ENCODE measurements at places on chromosomes 6 and 20.
A peak's percentile ranks its signal among the peaks of the same experiment; 100 is the strongest.

- no peak for DNase-seq
These were observed 97.0 kb upstream of the PREP start for GRCh38 chr6:105499931-105500330.

DNA sequence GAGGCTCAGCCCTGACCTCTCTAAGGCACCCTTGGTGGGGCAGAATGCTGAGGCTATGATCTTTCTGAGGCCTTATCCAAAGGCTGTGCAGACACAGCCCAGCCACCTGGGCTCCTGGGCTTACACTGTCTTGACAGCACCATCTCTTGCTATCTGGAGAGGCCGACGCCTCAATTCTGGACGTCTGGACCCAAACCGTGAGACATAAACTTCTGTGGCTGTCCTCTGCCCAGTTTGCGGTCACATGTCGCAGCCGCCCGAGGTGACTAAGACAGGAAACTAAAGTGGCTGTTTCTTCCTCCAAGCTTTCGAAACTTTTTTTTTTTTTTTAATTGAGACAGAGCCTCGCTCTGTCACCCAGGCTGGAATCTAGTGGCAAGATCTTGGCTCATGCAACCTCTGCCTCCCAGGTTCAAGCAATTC is 49.3 kb downstream of the PRR18 start:
- DNase-seq, result no peak

DNA sequence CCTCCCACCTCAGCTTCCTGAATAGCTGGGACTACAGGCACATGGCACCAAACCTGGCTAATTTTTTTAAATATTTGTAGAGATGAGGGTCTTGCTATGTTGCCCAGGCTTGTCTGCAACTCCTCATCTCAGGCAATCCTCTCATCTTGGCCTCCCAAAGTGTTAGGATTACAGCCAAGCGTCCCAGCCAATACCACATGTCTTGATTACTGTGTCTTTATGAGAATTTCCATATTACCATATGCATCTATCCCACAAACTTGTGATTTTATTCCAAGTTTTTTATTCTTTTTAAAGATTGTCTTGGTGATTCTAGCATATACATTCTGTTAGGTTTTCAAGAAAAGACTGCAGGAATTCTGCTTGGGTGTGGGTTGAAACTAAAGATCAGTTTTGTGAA is 82.7 kb downstream of the LPA start:
- no peak for DNase-seq

DNA sequence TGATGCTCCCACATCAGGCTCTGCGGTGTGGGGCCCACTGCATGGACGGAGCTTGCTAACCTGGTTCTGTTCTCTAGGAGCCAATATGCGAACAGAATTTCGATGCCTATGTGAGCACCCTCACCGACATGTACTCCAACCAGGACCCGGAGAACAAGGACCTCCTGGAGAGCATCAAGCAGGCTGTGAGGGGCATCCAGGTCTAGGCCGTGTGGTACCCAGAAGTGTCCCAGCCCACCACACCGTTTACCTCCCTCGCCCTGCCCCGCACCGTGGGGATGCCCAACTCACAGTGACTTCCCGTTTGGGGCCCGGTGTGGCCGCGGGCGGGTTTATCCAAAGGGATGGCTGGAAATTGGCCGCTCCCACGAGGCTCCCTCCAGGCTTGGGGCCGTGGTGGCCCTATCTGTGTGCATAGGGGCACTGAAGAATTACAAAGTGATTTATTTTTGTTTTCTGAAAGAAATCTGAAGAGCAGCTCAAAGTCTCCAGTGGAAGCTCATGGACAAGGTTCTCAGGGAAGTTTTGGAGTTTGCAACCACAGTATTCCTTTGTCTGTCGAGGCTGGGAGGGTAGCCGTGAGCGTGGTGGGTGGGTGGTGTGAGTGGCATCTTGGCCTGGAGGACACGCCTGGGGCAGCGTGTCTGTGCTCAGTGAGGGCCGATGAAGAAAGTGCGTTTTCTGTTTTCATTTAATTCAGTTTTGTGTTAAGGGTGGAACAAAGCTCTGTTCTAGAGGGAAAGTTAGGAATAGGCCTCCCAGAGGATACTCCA is 15.1 kb upstream of the PCMTD2 start:
- DNase-seq, result no peak

DNA sequence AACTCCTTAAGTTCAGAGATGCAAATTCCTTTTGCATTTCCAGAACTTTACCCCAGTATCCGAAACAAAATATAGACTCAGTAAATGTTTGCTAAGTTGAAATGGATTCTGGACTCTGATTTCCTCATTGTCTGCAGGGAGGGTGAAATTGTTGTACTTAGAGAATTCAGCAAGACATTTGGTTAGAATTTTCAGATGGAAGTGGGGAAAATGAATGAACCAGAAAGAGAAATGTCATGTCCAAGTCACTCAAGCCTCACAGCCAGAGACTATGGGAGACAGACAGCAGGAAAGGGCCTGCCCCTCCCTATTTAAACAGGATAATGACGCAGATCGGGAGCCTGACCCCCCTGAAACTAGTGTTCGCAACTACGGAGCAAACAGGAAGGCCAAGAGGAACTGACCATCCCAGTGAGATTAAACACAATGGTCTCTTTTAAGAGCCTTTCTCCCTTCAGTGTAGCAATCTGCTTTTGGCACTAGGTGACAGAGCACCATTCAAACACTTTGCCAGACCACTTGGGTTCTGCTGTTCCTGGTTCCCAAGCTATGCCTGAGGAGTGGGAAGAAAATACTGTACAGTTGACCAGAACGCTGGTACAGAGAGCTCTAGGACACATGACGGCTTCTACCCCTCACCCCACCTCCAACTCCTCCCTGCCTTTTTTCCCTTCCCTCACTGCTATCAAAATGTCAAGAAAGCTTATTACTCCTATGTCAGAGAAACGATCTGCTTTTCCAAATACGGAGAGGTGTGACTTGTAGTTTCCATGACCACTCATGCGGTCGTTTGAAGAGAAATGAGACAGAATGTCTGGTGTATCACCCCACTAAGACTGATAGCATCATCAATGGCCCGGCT is 13.7 kb downstream of the NEDD9 start:
- no peak for DNase-seq

- no peak for DNase-seq
These were observed 35.3 kb downstream of the TRIM38 start for GRCh38 chr6:25997921-25998320.

- peak; percentile 81 for DNase-seq
These were observed 24.7 kb downstream of the TTLL9 start for GRCh38 chr20:31894980-31895675.

- DNase-seq, result no peak
These were observed 674.9 kb downstream of the GRIK2 start for GRCh38 chr6:102068349-102068929.

DNA sequence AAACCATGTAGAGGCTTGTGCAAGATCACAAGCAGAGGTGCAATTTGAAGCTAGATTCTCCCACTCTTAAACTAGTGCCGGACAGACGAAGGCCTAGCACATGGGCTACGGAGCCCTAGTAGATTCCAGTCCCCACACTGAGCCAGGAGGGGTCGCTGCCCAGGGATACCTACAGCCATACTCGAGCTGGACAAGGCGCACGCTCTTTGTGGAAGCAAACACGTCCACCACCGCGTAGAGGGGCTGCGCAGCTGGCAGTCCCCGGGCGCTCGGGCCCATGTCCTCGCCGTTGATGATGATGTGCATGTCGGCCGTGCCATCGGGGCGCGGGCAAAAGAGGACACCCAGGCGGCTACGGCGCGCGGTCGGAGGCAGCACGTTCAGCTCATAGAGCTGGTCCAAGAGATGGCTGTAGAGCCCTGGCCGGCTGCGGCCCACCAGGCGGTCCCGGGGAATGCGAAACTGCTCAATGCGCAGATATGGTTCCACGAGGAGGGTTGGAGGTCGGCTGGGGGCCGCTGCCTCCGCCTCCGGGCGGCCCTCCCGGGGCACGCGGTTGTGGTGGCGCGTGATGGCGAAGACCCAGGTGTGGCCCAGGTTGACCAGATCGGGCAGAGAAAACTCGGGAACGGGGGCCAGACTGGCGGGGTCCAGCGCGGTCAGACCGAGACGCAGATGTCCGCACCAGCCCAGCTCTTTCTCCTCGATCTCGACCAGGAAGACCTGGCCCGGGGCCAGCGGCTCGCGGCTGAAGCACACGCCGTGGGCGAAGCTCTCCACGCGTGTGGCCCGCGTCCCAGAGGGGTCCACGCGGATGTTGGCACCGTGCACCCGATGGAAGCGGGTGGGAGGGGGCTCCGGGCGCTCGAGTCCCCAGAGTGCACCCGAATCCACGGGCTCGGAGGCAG is 677 bp downstream of the NEURL2 start:
- peak; percentile 52 for DNase-seq

GRCh38 chr6:63537201-63537958 is 34.9 kb upstream of the LOC128125822 start:
- DNase-seq, result no peak

Data from stimulated activated naive B cell treated with anti-CD40 and anti-IgM and Interleukin-4, amounts not matched to agents 10 μg/mL and 1 μg/mL and 100 μg/mL, for 72 hours (primary cell).